PC-9 (cell line): ENCODE measurements at places on chromosomes 3 and 15.
A peak's percentile ranks its signal among the peaks of the same experiment; 100 is the strongest.

GRCh38 chr3:169041677-169042171, 621.8 kb downstream of the MECOM start:
- DNase-seq = peak; percentile 66

DNA sequence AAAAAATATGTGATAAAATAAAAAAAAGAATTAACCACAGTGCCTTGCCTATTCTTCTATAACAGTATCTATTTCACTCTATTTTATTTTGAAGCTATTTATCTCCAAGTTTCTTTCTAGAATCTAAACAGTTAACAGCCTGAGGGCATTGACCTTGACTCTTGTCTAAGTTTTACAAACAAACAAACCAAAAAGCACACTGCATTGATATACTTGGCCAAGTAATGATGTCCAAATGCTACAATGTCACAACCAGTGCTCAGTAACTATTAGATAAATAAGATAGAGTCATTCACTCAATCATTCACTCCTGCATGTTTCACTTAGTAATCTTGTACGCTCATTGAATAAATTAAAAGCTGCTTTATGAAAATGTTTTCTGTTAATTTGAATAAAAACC, 386.5 kb downstream of the TIGIT start:
- DNase-seq = no peak

DNA sequence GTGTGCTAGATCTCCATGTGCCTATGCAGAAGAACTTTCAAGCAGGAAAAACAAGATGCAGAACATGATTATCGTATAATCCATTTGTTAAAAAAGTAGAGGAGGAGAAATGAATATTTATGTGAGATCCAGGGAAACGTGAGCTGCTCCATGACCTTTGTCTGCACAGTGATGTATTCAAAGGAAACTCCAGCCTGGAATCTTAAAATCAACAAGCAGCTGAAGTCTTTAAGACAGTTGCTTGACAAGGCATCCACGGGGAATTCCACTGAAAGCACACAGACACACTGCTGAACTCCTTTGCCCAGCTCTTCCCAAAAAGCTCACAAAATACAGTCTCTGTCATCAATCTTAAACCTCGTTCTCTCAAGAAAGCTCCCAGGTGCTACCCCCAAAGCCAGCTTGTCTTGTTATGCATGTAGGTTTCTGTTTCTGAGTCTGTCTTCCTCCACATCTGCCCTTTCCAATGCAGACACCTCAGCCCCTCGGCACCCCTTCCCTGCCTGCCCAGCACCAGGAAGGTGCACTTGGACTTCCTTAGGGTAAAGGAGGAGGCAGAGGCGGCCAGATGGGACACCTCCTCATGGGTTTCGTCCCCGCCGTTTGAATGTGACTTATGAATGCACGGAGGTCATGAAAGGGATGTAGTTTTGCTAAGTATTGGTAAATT, 28.7 kb downstream of the LRRK1 start:
- DNase-seq = no peak

DNA sequence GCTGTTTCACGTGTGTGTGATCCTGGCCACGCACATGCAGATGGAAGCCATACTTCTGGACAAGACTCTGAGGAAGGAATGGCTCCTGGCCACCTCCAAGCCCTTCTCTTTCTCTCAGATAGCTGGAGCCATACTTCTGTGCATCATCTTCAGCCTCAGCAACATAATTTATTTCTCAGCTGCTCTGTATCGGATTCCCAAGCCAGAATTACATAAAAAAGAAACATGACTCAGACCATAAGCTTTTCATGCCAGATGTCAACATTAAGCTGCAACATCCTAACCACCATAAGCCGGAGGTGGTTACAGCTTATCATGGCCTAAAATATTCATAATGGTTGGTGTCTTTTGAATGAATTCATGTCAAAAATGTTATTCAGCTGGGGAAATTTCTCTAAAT, 10.6 kb upstream of the KIF23 start:
- DNase-seq = no peak

DNA sequence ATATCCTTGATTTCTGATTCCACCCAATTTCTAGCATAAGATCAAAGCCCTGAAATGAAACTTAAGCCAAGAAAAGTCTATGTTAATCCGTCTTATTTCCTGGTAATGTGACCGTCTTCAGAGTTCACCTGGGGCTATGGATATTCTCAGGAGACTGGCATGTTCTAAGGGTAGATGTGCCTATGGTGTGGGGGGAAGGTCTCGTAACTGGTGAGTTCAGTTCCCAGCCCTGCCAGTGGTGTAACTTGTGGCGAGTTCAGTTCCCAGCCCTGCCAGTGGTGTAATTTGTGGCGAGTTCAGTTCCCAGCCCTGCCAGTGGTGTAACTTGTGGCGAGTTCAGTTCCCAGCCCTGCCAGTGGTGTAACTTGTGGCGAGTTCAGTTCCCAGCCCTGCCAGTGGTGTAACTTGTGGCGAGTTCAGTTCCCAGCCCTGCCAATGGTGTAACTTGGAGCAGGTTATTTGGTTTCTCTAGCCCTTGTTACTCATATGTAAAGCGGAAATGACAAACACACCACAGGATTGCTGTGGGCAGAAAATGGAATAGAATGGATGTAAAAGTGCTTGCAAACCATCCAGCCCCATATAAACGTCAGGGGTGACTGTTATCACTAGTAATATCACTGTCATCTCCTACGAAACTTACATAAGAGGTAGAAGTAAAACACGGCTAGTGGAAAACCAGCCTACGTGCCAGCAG, 30.4 kb downstream of the SLC51A start:
- DNase-seq = no peak
